ENCODE measurements at places on chromosomes 2 and 18.

GRCh38 chr18:68267583-68267982, 447.3 kb downstream of the TMX3 start:
- no peak for DNase-seq

- DNase-seq, result peak; percentile 14
Measured at GRCh38 chr2:58571181-58571852, 330.2 kb upstream of the FANCL start.

DNA sequence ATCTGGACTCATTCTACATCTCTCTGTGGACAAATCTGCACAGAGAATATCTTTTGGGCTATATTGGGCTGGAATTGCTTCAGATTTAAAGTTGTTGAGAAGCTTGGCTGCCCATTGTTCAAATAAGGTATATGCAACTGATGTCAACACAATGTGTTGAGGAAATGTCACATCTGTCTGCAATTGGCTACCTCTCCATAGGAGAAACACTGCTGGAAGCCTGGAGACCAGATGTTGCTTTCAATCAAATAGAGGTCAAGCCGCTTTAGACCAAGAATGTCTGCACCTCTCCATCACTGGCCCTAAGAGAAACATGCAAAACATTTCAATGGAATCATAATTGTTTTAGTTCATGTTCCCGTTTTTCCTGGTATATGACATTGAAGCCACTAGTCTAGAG, 720.2 kb downstream of the SLC4A3 start:
- DNase-seq, result no peak

DNA sequence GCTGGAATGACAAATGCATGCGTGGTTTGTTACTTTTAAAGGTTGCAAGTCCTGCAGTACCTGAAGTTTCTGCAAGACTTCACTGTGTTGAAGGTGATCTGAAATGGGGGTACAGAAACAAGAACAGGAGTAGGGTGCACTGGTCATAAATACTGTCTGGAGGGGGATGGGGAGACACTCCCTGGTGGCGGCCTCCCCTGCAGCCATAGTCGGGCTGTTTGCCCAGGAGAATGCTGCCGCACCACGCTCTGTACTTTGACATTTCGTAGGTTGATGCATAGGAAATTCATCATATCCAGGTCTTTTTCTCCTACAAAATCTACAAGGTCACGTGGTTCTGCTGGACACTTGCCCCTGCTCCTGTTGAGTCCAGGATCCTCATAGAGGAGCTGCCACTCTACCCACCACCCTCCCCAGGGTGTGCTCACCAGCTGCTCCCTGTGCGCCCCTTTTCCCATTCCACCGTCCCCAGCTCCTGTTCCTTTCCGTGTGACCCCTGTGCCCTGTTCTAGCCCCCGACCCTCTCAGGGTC, 103.8 kb downstream of the RNF144A start:
- DNase-seq, result no peak

DNA sequence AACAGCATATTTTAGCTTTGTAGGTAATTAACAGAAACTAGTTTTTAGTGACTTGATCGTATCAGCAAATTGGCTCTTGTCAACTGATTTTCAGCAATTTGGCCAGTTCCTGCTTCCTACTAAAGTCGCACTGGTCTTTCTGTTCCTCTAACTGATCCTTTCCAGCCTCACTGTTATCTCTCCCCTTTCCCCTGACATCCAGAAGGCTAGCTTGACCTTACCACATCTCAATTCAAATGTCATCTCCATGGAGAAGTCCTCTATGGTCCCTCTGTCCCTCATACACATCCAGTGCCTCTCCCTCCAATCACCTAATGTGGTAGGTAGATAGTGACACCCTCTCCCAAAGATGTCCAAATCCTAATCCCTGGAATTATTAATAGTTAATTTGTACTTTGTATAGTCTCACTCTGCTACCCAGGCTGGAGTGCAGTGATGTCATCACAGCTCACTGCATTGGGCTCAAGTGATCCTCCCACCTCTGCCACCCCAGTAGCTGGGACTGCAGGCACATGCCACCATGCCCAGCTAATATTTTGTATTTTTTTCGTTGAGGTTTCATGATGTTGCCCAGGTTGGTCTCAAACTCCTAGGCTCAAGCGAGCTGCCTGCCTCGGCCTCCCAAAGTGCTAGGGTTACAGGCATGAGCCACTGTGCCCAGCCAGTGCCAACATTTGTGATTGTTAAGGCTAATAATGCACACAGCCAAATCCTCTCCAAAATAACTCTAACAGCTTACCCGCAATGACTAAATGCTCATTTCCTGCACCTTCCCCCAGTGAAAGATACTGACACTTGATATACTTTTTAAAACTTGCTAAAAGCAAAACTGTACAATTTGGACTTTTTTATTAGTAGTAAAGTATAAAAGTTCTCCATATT, 16.9 kb downstream of the PSTPIP2 start:
- no peak for DNase-seq

- no peak for DNase-seq
Measured at GRCh38 chr2:12722447-12723316, 5.9 kb downstream of the TRIB2 start.

DNA sequence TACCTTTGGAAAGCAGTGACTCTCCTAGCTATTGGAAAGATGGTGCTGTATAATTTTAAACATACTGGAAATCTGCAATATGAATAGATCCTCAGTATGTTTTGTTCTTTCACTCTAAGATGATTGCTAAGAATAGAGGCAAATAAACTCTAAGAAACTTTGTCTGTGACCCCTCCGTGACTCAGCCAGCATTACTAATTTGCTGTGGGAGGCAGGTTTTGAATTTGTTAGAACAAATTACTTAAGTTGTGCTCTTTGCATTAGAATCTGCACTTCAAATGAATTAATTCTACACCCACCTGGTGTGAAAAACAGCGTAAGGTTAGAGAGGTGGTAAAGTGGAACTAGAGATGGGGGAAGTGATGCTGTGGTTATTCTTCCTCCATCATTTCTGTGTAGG, 142.2 kb downstream of the RAPGEF4 start:
- no peak for DNase-seq

DNA sequence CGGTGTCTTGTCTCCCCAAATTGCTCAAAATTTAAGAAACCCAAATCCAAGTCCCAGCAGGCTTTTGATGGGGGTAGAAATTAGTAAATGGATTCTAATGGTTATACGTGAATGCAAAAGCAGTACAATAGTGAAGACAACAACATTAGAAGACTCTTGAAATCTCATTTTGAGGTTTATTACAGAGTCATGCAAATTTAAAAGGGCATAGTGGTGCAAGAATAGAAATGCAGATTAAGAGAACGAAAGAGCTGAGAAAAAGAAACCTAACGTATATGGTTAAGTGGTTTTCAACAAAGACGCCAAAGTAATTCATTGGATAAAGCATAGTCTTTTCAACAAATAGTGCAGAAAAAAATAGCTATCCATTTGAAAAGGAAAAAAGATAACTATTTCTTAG, 33.2 kb upstream of the CXXC1 start:
- DNase-seq, result no peak

Data from hypothalamus (tissue), 51 donors.